Inflammatory macrophage (primary cell): ENCODE measurements at places on chromosomes 12 and 14.

- no peak for DNase-seq
Measured at GRCh38 chr12:46402451-46402850, 29.9 kb upstream of the SLC38A2 start.

DNA sequence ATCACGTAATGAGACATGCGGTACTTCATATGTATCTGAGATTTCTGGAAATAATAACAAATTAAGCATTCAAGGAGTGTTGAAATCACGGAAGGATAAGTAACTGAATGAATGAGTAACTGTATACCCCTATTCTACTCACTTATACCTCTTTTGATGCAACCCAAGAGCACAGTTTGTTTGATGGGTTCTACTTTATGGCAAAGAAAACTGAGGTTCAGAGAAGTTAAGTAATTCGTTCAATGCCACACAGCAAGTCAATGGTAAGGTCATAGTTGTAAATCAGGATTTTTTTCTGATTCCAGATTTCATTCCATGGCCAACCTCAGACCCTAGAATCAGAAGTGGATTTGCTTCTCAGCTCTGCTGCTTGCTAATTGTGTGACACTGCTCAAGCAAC lies 544.5 kb upstream of the TBX3 start:
- no peak for DNase-seq

GRCh38 chr14:29030970-29031369 lies 264.4 kb downstream of the FOXG1 start:
- no peak for DNase-seq

- no peak for DNase-seq
Measured at GRCh38 chr14:71959055-71959454, 26.8 kb downstream of the RGS6 start.

GRCh38 chr14:83714151-83714550 lies 1815.8 kb upstream of the FLRT2 start:
- DNase-seq = no peak

- DNase-seq = peak; percentile 41
Measured at GRCh38 chr12:10196210-10196609, 16.5 kb upstream of the GABARAPL1 start.

- no peak for DNase-seq
Measured at GRCh38 chr12:84891106-84891838, 21.3 kb downstream of the SLC6A15 start.

DNA sequence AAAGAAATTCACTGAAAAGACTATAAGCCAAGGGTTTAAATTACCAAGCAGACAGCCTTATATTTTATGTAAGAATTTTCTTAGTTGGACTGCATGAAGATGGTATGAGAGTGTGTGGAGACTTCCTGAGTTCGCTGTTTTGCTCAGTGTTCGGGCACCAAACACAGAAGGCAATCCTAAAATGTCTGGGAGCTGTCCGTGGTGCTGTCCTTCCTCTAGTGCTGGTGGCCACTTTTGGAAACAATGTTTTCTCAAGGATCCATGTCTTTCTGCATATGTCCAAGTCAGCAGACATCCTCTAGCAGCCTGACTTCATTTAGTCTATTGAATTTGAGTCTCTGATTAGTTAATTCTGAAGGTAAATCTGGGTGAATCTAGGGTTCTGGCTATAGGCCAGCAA lies 135.8 kb downstream of the SLC8A3 start:
- peak; percentile 6 for DNase-seq

GRCh38 chr12:27185234-27186021 lies 58.7 kb upstream of the STK38L start:
- DNase-seq = no peak

DNA sequence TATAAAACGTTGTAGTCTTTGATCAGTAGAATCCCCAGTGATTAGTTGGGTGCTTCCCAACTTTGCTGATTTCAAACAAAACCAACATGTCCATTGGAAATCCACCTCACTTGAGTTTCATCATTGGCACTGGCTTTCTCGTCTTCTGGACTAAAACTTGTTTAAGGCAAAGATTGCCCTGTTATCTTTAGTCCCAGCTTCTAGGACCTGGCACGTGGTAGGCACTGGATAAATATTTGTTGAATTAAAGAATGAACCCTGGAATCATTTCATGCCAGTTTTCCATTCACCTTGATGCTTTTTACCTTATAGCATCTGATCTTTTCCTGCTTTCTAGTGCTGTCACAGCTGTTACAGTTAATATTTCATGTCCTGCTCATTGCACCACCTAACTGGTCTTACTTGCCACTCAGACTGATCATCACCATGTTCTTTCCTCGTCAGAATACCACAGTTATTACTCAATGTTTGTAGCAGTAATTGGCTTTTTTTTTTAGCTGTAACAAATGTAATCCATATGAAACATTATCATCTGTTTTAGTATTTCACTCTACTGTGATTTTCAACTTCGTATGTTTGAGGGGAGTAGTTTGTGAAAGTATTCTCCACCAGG lies 7.3 kb upstream of the C12orf50 start:
- DNase-seq = no peak

DNA sequence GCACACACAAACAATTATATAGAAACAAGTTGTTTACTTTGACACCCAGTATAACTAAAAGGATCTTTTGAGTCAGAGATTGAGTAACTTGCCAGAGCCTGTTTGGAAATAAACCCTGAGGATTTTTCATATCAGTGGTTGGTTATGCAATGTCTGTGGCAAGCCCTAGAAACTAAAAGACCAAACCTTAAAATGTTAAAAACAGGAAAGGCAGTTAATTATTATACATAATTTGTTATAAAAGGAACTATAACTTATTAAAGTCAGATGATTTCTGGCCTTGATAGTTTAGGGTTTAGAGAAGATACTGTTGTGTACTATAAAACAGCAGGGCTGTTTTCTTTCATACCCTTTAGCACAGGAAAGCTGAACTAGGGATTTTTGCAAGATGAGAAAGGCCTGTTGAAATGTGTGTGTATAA lies 44.1 kb downstream of the PSEN1 start:
- peak; percentile 90 for DNase-seq

GRCh38 chr14:27134200-27134599 lies 536.4 kb upstream of the NOVA1 start:
- no peak for DNase-seq

DNA sequence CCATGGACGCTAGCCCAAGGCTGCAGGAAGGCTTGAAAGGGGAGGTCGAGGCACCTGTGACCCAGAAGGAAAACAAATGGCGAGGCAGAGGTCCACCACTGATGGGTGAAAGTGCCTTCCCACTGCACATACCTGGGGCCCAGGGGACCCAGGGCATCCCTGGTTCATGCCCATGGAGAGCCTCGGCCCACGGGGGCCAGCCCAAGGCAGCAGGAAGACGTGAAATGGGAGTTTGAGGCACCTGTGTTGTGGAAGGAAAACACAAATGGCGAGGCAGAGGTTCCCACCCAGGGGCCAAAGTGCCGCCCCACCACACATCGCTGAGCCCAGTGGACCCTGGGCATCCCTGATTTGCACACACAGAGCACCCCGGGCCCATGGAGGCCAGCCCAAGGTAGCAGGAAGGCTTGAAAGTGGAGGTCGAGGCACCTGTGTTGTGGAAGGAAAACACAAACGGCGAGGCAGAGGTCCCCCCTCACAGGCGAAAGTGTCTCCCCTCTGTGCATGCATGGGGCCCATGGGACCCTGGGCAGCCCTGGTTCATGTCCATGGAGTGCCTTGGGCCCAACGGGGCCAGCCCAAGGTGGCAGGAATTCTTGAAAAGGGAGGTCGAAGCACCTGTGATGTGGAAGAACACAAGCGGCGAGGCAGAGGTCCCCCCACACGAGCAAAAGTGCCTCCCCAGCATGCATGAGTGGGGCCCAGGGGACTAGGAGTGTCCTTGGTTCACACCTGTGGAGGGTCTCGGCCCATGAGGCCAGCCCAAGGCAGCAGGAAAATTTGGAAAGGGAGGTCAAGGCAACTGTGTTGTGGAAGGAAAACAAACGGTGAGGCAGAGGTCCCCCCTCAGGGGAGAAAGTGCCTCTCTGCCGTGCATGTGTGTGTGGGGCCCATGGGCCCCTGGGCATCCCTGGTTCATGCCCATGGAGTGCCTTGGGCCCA lies 383.3 kb downstream of the ALG10 start:
- no peak for DNase-seq

- DNase-seq = no peak
Measured at GRCh38 chr14:22289570-22289969, 299.5 kb downstream of the DAD1 start.

- DNase-seq = no peak
Measured at GRCh38 chr12:14768823-14769405, 34.4 kb downstream of the WBP11 start.

DNA sequence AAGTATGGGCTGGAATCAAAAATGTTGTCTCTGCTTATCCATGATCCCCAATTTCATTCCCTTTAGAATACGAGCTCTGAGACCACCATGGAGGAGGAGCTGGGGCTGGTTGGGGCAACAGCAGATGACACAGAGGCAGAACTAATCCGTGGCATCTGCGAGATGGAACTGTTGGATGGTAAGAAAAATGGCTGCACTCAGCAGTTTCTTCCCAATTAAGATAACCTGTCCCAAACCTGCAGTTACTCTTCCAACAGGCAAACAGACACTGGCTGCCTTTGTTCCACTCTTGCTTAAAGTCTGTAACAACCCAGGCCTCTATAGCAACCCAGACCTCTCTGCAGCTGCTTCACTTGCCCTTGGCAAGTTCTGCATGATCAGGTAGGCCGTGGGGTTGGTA lies 6.6 kb upstream of the GAPDH start:
- no peak for DNase-seq

DNA sequence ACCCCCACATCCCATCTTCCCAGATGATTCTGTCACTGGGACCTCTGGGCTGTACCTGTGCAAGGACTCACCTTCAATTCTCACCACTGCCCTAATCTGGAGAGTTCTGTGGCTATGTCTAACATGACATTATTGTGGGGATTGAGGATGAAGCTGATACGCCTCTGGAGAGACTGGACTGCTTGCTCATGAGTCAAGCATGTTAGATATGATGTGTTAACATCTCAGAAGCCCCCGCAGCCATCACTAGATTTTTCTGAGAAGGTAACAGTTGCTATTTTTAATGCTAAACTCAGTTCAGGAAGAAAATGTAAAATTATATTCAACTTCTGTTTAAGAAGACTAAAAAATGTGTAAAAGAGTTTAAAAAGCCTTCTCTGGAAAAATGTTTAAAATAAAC lies 25.7 kb downstream of the JKAMP start:
- DNase-seq = no peak

DNA sequence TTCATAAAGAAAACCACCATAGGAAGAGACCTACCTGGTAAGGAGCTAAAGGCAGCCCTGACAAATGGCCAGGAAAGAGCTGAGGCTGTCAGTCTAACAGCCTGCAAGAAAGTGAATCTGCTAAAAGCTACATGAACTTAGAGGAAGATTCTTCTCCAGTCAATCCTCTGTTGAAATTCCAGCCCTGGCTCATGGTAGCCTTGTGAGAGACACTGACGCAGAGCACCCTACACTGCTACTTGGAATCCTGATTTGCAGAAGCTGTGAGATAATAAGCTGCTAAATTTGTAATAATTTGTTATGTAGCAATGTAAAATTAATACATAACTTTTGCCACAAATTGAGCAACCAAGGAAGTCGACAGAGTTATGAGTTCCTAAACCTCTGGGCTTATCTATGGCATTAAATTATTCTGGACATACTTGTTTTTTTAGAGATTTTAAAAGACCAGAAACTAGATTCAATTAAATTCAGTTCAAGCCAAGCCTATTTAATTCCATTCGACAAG lies 257.0 kb downstream of the ETNK1 start:
- DNase-seq = peak; percentile 86

DNA sequence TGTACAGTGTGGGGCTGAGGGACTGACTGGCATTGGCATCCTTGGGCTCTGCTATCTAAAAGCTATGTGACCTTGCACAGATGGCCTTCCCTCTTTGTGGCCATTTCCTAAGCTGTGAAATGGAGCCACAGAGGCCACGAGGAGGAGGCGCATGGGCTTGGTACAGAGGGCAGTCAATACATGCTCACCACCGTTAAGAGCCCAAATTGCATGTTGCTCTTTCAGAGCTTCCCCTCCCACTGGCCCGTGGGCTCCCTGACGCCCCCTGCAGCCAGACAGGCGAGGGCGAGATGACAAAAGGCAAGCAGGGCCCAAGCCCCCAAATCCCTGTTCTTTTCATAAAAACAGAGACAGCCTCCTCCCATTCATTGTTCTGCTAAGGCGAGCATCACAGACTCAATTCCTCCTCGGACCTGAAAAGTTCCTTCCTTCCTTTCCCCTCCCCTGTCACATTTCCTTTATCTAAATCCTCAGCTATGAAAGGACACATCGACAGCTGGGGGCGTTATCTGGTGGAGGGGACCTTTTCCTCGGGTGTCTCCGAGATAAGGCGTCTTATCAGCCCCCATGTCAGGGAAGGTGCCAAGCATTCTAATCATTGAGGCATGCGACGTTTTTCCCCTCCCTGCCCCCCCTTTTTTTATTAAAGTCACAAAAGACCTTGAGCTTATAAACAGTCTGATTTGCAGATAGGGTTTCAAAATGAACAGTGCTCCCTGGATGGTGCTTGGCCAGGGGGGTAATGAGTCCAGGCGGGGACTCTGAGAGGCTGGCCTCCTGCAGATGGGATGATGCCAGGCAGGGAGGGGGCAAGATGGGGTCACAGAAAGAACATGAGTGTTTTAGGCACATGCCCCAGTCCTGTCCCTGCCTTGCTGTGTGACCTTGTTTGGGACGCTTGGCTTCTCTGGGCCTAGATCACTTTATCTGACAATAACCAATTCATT lies 26.4 kb downstream of the FAM222A start:
- no peak for DNase-seq

DNA sequence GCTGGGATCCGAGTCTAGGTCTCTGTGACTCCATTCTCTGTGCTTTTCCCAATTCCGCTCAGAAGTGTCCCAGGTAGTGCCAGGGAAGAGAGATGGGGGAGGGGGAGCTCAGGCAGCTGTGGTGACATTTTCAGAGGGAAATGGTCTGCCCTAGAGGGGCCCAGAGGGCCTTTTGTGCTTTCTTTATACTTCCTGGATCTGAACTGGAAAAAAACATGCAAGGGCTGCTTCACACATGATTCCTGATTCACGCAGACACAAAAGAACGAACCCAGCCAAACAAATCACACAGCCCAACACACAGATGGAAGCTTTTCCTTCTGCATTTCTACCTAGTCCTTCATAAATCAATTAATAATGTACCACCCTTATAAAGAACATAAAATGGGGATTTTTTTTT lies 26.5 kb downstream of the GPR68 start:
- DNase-seq = no peak
